ENCODE measurements at places on chromosomes 2 and 18. TPM values are rescaled to one million over a fixed set of nuclear protein-coding genes. Genes with fewer than 3 reads are reported as not detected.

The ABHD3 gene
- 16.2 TPM for total RNA-seq

The NOTO gene
- total RNA-seq, result not detected

The CDH19 gene
- total RNA-seq, result 0.64 TPM

GRCh38 chr2:44290261-44290660, 15.0 kb downstream of the SLC3A1 start:
- DNase-seq, result no peak

- DNase-seq, result no peak
These were observed 23.8 kb downstream of the ANKAR start for GRCh38 chr2:189698020-189698887.

DNA sequence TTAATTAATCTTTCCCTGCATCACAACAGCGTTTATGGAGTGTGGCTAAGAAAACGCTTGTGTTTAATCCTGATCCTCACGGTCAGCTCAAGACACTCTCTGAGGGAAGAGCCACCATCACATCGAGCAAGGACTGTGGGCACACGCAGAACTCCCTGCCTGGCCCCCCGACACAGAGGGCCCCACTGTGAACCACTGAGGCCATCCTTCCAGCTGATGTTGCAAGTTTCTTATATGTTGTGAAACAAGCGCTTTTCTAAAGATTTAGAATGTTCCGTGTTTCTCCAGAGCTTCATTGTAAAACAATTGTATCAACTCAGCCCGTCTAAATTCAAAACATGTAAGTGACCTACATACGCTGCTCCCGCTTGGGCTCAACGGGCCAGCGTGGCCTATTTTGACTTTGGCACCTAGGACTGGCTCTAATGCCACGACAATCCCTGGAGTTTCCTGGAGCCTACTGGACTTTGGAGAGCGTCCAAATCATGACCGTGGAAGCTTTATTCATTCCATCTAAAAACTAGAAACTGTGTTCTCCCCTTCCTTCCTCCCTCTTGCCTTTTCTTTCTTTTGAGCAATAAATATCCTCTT, 34.9 kb downstream of the SERPINE2 start:
- no peak for DNase-seq

DNA sequence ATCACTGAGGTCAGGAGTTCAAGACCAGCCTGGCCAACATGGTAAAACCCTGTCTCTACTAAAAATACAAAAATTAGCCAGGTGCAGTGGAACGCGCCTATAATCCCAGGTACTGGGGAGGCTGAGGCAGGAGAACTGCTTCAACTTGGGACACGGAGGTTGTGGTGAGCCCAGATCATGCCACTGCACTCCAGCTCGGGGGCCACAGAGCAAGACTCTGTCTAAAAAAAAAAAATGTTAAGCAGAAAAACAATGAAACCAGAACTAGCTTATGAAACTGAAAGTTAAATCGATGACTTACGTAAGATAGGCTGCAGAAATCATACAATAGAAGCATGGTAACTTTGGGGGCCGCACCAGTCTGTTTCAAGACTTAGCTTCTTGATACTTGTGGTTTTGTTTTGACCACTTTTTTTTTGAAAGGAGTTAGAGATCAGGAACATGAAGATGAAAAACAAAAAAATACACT, 6.2 kb upstream of the GPR155 start:
- no peak for DNase-seq

GRCh38 chr2:37897511-37897910, 27.6 kb upstream of the RMDN2 start:
- DNase-seq, result no peak

DNA sequence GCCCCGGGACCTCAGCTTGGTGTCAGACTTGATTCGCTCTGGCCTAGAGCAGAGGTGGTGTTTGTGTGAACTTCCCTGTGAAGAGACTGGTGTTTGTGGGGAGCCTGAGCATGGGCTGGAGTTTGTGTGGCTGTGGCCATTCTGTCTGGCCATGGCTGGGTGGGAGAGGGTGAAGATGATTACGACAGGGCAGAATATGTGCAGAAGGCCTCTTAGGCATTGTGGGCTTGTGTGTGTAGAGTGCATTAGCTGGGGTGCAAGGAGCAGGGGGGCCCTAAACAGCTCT, 10.5 kb downstream of the OBSL1 start:
- DNase-seq, result no peak

- DNase-seq, result peak; percentile 74
These were observed 19.2 kb downstream of the NEURL3 start for GRCh38 chr2:96485751-96486651.

All from breast epithelium (tissue), 4 donors.